Aorta (tissue), 5 donors: ENCODE measurements at places on chromosomes 2 and 18. TPM values are rescaled to one million over a fixed set of nuclear protein-coding genes. Genes with fewer than 3 reads are reported as not detected.

GRCh38 chr2:152890736-152891135 lies 172.3 kb downstream of the ARL6IP6 start:
- DNase-seq = no peak

DNA sequence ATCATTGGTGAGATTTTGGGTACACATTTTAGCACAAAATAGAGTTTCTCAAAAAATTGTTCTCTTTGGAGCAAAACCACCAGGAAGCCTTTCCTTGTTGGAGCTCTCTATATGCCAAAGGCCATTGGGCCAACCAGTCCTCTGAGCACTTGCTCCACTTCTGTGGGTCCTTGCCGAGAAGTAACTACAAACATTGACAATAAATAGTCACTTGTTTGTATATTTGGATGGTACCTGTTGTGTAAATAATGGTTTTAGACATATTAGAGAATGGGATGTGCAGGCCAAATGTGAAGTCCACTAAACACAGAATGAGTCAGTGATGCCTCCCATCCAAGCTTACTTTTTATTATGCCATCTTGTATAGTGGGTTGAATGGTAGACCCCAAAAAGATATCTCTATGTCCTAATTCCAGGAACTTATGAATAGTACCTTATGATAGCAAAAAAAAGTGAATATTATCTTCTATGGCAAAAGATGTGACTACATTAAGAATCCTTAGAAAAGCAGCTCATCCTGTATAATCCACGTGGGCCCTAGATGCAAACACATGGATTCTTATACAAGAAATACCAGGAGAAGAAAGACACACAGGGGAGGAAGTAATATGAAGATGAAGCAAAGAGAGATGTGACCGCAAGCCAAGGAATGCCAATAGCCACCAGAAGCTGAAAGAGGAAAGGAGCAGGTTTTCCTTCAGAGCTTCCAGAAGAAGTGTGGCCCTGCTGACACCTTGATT lies 24.6 kb downstream of the SRD5A2 start:
- no peak for DNase-seq

- DNase-seq = no peak
Measured at GRCh38 chr2:126824663-126825062, 74.0 kb upstream of the TEX51 start.

- no peak for DNase-seq
Measured at GRCh38 chr2:224594840-224595239, 9.7 kb upstream of the CUL3 start.

- DNase-seq = peak; percentile 81
Measured at GRCh38 chr2:231708773-231709635, 679 bp downstream of the PTMA start.

DNA sequence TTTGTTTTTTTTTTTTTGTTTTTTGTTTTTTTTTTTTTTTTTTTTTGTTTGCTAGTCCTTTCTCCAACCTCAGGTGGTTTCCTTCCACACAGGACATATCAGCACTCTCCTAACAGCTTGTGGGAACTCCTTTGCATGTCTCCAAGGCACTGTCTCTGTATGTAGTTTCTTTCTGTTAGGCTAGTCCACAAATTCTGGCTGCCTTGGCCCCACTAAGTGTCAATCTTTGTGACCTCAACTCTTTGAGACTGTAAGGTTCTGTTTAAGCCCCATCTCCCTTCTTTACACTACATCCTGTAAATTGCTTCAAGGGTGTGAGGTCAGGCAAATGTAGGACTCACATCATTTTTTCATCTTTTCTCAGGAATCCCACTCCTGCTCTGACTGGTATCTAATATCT lies 85.1 kb downstream of the NCOA1 start:
- no peak for DNase-seq

- DNase-seq = no peak
Measured at GRCh38 chr2:25845843-25846505, 32.3 kb downstream of the ASXL2 start.

DNA sequence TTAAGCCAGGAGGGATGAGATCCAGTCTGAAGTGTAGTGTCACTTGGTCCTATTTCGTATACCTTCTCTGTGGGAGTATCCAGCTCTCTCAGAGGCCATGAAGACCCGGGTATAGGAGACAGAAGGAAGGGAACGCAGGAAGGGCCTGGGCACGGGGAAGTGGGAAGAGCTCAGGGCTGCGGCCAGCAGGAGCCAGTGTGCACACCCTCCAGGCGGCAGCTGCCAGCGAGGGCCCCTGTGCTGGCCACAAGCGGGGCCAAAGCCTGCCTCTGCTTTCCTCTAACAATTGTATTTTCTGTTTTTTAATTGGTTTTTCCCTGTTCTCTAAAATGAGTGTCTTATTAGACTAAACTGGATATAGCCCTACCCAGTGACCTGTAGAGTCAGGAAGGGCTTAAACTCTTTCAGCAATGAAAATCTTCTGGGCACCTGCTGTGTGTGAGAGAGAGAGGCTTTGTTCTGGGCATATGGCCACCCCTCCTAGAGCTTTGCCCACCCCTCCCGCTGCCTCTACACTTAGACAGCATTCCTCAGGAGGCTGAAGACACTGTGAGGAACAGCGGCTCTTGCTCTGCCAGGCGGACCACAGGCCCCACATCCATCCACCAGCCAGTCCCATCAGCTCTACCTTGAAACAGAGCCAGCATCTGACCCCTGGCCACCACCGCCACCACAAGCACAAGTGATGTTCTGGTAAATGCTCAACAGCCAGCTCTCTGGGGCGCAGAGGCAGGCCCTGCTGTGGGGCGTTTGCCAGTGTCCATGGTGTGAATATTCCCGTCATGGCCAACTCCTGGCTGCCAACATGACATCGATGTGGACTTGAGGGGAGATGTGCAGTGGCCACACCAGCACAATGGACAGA lies 9.5 kb downstream of the GPR17 start:
- no peak for DNase-seq

DNA sequence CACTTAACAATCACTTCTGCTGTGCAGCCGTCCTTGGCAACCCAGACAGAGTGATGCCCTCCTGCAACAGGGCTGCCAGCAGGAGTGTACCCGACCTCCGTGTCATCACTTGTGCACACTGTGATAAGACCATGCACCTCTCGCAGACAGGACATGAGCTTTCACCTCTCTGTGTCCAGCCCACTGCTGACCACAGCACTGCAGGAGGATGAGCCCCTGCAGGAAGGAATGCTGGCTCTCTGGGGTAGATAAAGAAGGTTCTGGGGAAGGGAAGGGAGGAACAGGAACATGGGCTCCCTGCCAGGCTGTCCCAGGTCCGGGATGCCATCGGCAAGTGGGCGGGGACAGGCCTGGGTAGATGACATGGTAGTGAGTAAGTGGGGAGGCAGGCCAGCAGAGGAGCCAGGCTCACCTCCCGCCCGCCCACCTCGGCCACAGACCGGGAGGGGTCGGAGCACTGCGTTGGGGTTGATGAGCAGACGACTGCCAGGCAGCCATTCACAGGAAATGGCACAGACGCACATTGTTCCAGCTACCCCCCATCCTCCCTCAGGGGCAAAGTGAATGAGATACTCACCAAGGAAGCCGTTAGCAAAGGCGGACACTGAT lies 18.6 kb upstream of the COL6A3 start:
- no peak for DNase-seq

DNA sequence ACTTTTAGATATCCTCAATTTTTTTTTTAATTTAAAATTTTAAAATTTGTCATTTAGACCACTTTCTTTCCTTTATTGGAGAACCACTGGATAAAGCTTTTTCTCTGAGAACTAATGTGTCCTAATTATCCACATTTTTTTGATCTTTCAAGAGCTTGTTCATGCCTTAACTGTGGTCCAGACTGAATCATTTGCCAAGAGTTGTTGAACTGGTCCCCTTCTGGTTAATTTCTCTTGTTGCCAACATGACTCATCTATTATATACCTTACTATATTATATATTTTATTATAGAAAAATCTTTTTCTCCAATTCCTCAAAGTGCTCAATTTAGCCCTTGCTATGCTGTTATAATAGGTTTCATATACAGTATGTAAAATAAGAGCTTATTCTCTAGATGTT lies 53.1 kb upstream of the TMEM87B start:
- no peak for DNase-seq

DNA sequence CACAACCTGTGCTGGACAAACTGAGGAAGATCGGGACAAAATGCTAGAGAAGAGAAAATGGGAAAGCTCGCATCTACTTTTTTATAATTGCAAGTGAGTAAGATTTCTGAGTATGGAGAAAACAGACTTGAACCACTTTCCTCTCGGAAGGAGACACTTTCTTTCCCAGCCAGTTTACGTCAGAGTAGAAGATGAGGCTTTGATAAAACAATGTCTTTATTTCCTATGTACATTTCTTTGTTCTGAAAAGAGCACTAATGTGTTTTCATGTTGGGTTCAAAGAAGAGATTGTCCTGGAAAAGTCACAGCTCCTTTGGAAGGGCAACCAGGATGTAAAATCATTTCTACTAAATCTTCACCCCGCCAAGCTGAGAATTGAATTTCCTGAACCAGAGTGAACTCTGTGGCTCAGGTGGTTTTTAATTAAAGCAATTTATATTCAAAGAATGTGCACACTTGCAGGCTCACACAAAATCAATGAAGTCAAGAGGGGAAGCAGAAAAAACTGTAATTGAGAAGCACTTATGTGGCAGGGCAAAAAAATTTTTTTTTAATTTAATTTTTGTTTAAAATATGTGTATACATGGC lies 23.4 kb upstream of the ITGA6 start:
- no peak for DNase-seq

- no peak for DNase-seq
Measured at GRCh38 chr2:187338679-187339121, 109.4 kb downstream of the CALCRL start.

- DNase-seq = no peak
Measured at GRCh38 chr2:161954103-161954502, 119.9 kb downstream of the DPP4 start.

The TMEM37 gene
- 1.2 TPM for polyA plus RNA-seq

The DTNA gene
- 47.8 TPM for polyA plus RNA-seq

The ABCB11 gene
- not detected for polyA plus RNA-seq

The SERPINB13 gene
- 0.15 TPM for polyA plus RNA-seq

The PPP1R7 gene
- polyA plus RNA-seq = 83.4 TPM

The SCN7A gene
- polyA plus RNA-seq = not detected

The C2orf80 gene
- polyA plus RNA-seq = not detected
